NCI-H524 (cell line): ENCODE measurements at places on chromosomes 5 and 9.

DNA sequence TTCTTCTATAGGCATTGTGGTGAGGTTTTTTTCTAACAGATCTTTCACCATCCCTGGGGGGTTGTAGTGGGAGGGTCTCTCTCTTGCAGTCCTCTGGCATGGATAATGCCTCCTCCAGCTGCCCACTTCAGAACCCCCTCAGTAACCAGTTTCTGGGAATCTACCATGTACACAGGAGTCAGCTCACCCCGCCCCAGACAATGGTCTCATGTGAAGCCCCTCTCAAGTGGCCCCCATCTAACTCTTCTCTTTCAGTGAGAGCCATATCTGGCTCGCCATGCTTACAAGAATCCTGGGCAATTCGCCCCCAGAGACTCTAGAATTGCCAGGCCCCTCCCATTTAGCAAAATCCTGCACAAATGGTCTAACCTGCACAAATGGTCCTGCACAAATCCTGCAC, 144.4 kb upstream of the FSTL4 start:
- DNase-seq, result no peak

DNA sequence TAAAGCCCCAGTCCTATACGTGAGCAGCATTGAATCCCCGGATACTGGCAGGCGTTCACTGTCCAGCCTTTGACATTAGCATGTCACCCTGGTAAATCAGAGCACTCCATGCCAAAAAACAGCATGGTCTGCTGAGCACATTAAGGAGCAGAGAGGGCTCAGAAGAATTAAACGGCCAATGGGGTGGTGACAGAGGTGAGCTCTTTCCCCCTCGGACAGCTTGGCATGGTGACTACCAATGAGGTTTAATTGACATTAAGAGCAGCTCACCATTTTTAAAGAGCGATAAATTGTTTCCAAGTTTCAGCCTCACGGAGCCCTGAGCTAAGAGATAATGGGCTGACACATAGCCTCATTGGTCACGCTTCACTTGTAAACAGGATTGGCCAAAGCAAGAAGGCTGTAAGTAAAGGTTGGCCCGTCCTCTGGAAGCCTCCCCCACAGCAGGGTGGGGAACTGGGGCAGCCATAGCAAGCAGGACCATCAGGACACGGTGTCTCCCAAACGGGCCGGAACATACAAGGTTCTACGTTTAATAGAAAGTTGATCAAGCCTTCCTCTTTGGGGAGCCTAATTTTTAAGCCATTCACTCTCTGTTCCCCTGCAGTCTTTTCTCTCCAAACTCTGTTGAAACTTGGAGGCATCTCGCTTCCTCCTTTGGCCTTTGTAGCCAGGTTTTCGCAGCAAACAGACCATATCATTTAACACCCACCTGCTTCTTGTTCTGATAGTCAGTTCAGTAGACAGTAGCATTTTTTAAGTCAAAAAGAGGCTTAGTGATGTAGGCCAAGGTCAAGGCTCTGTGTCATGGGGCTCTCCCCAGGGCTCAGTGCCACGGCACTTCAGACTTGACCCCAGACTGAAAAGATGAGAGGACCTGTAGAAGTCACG, 25.9 kb downstream of the QRFP start:
- DNase-seq, result no peak

GRCh38 chr5:79075646-79076426, 6.3 kb downstream of the BHMT2 start:
- DNase-seq, result no peak

GRCh38 chr9:114282507-114282906, 40.4 kb upstream of the ORM1 start:
- no peak for DNase-seq

GRCh38 chr5:177370488-177371119, 12.9 kb downstream of the RGS14 start:
- DNase-seq, result peak; percentile 59

- no peak for DNase-seq
Observed at GRCh38 chr5:146813346-146814157, 65.0 kb downstream of the PPP2R2B start.

- DNase-seq, result no peak
Observed at GRCh38 chr5:8418049-8418426, 549.1 kb downstream of the MTRR start.

DNA sequence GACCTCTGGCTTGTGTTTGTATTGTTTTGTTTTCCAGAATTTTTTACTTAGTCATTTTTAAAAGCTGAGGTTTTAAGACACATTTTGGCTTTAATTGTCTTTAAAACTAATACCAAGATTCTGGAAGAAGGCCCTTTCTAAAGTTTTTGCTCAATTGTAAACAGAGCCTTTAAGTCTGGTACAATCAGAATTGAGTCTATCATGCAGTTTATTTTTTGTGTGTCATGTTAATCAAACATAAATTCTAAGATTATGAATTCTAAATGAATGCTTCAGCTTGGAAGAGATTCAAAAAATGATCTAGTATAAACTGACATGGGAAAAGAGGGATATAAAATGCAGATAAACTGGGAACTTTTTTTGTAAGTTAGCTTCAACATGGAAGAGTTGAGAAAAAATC, 882.7 kb downstream of the TLE1 start:
- DNase-seq, result no peak

GRCh38 chr9:135655317-135655716, 7.8 kb upstream of the LCN9 start:
- no peak for DNase-seq

DNA sequence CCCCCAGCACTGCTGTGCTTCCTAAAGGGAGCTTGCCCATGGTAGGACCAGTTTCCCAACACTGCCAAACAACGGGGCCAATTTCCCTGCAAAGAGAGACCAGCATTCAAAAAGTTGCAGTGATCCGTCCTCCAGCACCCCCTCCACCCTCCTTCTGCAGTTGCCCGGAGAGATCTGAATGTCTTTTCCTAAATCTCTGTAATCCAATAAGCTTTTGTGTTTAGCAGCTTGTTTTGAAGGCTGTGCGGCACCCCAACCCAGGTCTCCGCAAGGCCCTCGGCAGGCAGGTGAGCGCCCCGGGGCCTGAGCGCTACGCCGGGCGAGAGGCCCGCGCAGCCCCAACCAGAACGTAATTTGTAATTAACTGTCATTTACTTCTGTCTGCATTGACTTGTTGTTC, 366.9 kb upstream of the IRX2 start:
- no peak for DNase-seq
